ENCODE measurements at places on chromosomes 12 and 14.

DNA sequence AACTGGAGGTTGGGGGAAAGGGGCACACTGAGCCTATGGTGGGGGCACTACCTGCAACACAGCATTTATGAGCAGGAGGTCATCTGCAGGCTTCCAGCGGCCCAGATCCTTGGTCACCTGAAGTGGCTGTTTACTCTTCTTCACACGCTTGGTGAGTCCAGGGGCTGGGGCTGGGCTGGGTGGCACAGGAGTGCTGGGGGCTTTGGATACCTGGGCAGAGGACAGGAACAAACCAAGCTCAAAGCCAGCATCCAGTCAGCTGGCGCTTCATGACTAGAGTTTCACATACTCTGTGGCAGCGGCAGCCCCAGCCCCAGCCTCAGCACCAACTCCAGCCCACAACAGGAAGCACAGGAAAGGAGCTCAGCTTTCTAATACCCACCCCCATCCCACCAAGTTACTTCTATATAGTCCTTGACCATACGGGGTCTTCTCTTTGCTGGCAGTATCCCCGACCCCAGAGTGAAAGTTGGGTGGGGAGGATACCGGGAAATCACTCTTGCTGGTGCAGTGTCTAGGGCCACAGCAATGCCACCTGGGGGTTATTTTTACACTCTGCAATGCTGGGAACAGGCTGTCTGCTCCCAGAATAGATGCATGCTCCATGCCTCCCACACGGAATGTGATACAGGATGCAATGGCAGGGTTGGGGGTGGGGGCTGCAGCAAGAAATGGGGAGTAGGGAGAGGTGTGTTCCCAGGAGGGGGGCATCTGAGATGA is 3.1 kb downstream of the MCRS1 start:
- no peak for DNase-seq

GRCh38 chr12:6605421-6606330 is 1.5 kb downstream of the CHD4 start:
- DNase-seq: no peak

DNA sequence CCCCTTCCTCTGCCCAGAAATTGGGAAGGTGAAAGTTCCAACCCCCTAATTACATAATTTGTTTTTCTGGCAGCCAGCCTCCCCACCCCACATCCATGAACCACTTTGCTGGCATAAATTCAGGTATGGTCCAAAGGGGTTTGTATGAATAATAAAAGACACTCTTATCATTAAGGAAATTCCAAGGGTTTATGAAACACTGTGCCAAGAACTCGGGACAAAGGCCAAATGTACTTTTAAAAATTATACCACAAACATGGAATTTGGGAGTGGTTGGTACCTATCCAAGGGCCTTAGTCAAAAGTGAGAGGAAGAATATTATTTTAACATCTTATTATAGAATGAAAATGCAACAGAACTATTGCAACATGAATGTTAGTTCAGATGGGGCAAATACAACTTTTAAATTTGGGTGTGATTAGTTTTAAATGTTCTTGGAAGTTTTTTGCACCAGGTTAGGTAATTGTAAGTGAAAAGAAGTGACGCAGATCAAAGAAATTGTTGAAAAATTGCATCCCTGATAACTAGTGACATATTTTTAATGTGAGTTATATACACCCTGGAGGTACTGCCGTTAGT is 217.8 kb downstream of the TMEM117 start:
- no peak for DNase-seq

GRCh38 chr14:72715215-72715849 is 178.6 kb downstream of the DPF3 start:
- DNase-seq: no peak

GRCh38 chr12:6917491-6918231 is 3.3 kb downstream of the ENO2 start:
- DNase-seq: no peak

DNA sequence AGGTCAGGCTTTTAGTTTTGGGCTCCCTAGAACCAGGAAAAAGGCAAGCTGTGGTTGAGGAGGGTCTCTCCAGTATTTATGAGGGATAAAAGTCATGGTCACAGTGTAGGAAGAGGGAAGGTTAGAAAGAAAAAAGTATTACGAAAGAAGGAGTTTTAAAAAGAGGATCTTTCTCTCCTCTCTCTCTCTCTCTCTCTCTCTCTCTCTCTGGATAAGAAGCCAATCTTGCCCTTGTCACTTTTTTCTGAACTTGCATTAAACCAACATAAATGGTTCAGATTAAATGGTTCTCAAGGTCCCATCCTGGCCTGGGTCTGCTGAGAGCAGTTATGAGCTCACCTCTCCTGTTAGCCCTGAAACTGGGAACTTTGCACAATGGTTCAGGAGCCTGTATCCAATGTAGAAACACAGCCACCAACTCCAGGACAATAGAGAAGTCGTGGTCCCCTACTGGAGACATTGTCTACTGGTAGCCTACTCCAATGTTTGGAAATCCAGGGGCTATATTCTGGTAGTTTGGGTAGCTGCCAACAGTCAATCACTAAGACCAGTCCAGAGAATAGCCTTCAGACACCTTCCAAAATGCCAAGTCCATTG is 131.9 kb downstream of the DAD1 start:
- no peak for DNase-seq

DNA sequence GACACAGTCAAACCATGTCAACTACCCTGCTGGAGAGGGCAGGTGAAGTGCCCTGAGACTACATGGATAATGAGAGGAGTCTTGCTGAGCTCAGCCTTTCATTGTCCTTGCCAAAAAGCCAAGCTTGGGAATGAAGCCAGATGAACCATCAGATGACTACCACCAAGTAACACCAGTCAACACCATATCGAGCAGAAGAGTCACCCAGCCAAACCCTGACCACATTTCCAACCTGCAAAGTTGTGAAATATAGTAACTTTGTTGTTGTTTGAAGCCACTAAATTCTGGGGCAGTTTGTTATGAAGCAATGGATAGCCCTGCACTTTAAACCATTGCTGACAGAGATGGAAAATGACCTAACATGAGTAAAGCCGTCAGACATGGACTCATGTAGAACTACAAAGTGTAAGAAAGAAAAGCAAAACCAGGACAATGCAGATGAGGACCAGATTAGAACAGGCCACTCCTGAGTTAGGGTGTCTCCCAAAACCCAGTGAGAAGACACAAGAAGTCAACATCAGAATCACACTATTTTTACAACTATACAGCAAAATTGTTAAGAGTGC is 12.5 kb upstream of the CRADD start:
- DNase-seq: no peak

DNA sequence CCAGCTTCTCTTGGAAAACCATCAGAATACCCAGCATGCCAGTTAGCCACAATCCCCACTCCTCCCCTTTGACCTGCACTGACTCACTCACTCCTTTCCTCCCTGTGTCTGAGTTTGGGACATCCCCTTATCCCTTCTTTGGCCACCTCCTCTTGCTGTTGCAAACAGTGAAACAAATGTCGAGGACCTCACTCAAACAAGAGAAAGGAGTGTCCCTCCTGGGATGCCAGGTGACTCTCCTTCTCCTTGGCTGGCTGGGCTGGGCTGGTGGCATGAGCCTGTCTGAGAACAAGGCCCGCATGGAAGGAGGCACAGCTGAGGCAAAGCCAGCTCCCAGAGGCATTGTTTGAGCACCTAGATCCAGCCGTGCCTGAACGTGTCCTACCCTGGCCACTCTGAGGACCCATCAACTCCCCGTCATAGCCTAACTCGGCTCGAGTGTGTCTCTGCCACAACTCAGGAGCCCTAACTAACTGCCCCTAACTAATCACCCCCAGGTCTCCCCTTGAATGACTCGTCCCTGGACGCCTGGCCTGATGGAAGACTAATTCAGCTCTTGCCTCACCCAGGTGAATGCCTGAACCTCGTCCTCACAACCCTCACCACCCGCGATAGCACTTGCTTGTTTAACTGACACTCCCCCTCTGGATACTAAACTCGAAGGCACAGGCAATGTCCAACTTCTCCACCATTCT is 43.0 kb downstream of the NCOR2 start:
- no peak for DNase-seq

GRCh38 chr14:69750495-69750894 is 16.4 kb upstream of the SRSF5 start:
- no peak for DNase-seq

DNA sequence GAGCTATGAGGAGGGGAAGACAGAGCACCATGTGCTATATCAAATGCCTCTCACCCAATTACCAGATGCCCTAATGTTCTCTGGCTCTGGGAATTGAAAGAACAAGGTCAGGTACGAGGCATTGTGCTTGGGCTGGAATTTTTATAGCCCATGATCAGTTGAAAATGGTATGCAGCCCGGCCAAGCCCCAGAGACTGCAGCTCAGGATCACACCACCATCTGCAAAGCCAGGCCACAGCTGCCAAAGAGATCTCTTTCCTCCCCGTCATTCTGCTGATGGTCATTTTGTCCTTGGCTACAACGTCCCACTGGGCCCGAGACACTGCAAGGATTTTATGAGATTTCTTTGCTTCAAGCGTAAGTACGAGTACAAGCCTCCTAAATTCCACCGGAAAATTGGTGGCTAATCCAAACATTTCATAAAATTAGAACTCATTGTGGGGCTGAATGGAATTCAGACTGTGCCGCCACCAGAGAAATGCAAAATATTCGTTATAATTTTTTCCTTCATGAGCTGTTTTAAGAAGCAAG is 15.1 kb downstream of the NUAK1 start:
- no peak for DNase-seq

DNA sequence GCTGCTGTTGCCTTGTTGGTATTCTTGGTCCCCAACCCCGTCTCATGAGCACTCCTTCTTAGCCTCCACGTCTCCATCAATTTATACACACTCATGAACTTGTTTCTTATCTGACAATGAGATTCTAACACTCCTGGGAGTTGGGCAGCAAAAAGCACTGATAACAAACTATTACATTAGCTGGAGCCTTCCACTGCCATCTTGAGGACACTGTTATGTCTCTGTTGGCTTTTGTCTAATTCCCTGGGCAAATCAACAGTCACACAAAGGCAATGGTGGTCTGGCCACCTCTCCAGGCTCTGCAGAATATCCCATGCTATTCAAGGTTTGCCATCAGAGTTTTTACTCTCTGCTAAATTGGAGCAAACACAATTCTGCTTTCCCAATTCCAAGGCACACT is 117.8 kb upstream of the COCH start:
- DNase-seq: no peak

- no peak for DNase-seq
Measured at GRCh38 chr12:124422142-124422569, 127.3 kb downstream of the RFLNA start.

- DNase-seq: no peak
Measured at GRCh38 chr12:50482571-50482970, 22.2 kb upstream of the DIP2B start.

- DNase-seq: no peak
Measured at GRCh38 chr14:63192085-63192484, 12.2 kb upstream of the RHOJ start.

DNA sequence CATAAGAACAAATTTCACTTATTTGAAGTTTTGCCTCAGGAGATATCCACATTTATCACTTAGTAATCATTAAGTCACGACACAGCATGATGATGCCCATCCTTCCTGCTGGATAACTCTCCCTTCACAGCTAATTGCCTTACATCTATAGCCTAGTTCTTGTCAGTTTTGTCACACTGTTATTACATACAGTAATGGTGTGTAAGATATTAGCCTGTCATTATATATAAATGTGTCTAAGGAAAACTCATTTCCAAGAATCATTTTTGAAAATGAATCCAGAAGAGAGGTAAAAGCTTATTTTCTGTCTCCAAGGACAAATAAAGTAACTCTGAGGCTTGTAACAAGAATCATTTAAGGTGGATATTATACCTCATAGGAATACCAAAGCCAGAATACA is 193.2 kb upstream of the ARID2 start:
- DNase-seq: no peak

DNA sequence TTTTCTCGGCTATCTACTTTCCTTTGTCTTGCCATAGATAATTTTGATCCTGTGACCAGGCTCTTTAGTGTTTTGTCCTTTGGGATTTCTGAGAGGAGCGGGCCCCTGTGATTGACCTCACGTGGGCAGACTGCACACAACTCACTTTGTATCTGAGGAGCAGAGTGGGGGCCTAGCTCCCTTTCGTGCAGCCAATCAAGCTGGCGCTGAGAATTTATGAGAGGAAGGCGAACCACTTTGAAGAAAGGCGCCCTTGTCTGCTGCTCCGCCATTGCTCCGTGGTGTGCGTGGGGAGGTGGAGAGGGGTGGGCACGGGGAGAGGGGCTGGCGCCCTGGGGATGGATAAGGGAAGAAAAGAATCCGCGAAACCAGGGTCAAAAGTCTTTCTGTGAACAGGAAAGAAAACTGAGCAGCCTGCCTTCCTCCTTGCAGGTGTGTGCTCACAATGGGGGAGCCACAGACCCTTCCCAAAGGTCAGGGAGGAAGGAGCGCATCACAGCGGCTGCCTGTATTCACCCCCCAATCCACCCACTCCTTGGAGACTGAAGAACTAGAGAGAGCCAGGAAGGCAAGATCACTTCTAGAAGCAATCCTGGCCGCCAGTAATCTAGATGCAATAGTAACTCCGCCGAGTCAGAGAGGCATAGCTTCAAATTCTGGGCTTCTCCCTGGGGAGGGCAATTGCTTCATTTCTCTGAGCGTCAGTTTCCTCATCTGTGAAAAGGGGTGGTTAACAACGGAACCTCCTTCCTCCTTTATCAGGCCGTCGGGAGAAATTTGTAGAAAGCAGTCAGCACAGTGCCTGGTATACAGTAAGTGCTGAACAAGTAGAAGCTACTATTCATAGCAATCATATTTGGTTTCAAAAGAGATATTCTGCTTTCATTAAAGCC is 24.9 kb upstream of the MED13L start:
- DNase-seq: no peak

- no peak for DNase-seq
Measured at GRCh38 chr12:28369483-28369882, 179.2 kb downstream of the CCDC91 start.

GRCh38 chr12:15583804-15584203 is 205.4 kb downstream of the EPS8 start:
- no peak for DNase-seq

GRCh38 chr12:32917094-32917611 is 20.6 kb upstream of the PKP2 start:
- no peak for DNase-seq

DNA sequence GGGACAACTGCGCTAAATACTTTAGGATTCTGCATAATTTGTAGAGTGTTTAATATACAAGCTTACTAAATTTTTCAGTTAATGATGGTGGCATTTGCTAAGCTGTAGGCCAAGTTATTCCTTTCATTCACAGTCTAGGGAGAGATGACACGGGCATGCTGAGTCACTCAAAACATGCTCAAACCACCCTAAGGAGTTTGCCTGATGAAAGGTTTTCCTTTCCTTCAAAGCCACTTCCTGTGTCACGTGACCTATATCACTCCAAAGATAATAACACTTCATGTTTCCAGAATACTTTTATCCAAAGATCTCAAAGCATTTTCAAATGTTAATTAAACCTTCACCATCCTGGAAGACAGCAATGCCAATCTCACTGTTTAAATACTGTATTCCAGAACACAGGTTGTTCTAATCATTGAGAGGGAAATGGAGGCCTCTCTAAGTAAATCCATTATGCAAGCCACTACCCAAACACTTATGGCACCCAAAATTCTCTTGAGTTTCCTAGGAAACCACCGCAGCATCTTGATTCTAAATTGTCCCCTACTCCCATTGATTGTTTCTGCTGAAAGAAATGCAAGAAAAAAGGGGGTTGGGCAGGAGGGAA is 207.0 kb upstream of the CDKN3 start:
- DNase-seq: no peak

Measured in DMS 273 treated with DMSO at 0.1 percent for 48 hours (cell line).